HS-5 (cell line): ENCODE measurements at places on chromosomes 5 and 9.

- DNase-seq = no peak
Observed at GRCh38 chr5:44275908-44276307, 113.3 kb downstream of the FGF10 start.

DNA sequence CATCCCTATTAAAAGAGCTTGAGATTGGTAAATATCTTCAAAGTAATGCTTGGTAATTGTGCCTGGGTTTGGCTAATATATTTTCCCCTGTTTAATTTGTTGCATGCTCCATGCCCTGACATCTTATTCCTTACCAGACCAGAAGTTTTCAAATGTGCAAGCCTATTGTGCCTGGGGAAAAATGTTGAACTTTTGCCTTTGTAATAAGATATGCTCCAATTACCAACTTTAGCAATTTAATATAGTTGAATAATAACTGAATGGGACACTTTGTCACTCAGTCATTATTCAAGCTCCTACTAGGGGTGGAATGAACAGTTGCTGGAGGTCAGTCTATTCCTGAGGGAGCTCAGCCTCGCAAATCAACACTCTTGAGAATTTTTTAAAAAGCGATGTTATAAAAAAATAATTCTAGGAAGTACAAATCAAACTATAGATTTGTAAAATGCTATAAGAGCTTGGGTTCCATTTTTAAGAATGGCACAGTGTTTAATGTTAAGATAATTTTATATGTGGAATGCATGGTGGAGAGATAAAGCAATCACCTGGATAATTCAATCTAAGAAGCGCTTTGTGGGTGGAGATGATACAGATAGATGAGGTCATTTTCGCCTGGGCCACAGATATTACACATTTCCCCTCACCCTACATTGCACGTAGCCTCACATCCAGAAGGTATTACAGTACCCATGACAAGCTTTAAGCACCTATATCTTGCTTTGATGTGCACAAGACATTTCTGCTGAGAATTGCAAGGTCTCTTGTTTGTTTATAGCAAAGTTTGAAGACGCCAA lies 231.8 kb downstream of the PIK3R1 start:
- DNase-seq = no peak

- DNase-seq = no peak
Observed at GRCh38 chr5:133458435-133458834, 153.9 kb downstream of the FSTL4 start.

- no peak for DNase-seq
Observed at GRCh38 chr9:96047116-96047639, 171.7 kb downstream of the ERCC6L2 start.

- no peak for DNase-seq
Observed at GRCh38 chr5:54969856-54970828, 15.3 kb downstream of the ESM1 start.

DNA sequence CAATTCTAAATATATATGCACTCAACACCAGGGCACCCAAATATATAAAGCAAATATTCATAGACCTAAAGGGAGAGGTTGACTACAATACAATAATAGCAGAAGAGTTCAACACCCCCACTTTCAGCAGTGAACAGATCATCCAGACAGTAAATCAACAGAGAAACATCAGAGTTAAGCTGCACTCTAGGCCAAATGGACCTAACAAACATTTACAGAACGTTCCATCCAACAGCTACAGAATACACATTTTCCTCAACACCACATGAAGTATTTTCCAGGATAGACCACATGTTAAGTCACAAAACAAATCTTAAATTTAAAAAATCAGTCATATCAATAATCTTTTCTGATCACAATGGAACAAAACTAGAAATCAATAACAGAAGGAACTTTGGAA lies 18.9 kb downstream of the APBA1 start:
- DNase-seq = no peak
